ENCODE measurements at places on chromosomes 2 and 18.

DNA sequence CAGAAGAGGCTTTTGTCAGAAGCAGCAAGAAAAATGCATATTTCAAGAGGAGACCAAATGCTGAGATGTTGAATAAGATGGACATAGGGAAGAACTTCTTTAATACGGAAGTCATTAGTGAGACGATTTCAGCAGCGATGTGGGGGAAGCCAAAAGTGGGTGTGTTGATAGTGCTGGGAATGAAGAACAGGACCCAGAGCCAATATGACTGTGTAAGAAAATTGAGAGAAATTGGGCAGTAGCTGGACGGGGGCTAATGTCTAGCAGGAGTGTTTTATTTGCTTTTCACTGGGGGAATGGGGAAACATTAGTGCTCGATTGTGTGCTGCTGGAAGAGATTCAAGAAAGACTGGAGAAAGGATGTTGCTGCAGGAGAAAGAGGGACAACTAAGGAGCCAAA is 788.7 kb upstream of the KLHL29 start:
- DNase-seq, result no peak

GRCh38 chr18:21314724-21315123 is 72.7 kb downstream of the GREB1L start:
- no peak for DNase-seq

- no peak for DNase-seq
These were observed 58.8 kb upstream of the LRRTM1 start for GRCh38 chr2:80363330-80363729.

DNA sequence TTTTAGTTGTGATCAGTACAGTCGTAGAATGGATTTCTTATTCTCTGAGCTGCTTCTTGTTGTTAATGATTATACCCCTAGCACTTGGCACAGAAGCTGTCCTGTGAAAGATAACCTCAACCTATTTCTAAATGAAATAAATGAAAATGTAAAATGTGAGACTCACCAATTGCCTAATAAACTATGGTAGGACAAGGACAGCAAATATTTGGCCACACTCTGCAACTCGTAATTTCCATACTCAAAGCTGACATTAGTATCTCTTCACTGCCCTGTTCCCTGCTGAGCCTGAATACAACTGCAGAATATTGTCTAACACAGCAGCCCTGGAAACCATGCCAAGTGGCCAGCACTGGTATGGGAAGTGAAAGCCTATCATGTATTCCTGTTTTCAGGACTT is 34.5 kb downstream of the TMEM182 start:
- no peak for DNase-seq

GRCh38 chr2:2831633-2832032 is 500.6 kb upstream of the MYT1L start:
- DNase-seq, result no peak

DNA sequence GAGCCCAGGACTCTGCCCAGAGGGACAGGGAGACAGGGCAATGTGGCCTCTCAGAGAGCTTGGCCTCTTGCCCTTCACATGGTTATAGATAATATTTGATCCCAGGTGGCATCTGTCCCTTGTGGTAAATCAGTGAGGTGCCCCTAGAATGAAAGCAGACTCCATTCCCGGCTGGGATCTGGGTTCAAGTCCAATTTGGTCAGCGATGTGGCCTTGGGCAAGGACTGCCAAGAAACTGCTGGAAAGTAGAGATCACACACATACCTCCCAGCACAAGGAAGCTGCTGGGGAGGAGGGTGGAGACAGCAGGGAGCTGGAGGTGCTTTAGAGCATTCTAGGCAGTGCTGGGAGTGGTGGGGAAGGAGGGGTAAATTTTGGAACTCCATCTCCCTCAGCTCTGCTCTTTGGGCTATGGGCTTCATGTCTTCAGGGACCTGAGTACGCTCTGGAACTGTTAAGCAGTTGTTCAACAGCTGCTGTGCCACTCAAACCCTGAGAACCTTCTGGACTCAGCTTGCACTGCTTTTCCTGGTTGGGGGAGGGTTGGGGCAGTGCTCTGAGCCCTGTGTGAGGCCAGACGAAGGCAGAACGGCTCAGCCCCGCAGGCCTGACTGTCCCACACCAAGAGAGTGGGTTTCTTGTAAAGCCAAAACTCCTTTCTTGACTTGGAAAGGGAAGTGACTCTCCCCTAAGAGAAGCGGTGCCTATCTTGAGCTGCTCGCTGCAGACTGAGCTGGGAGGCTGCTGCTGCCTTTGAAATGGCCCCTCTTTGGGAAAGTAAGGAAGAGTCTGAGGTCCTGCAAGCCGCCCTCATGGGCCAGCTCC is 23.0 kb downstream of the INPP5D start:
- no peak for DNase-seq

DNA sequence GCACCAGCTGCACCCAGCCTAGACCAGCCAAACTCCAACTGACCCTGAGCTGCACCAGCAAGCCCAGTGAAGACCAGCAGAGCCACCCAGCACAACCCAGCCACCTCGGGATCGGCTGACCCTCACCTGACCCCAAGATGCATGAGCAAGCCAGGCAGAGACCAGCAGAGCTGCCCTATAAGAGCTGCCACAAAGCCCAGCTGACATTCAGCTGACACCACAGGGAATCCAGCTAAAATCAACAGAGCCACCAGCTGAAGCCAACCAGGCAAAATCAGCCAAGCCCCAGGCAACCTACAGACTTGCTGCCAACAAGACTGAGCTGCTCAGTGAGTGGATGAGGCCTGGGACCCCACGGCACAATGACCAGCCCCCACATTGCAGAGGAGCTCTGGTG is 54.6 kb downstream of the CYP27C1 start:
- no peak for DNase-seq

DNA sequence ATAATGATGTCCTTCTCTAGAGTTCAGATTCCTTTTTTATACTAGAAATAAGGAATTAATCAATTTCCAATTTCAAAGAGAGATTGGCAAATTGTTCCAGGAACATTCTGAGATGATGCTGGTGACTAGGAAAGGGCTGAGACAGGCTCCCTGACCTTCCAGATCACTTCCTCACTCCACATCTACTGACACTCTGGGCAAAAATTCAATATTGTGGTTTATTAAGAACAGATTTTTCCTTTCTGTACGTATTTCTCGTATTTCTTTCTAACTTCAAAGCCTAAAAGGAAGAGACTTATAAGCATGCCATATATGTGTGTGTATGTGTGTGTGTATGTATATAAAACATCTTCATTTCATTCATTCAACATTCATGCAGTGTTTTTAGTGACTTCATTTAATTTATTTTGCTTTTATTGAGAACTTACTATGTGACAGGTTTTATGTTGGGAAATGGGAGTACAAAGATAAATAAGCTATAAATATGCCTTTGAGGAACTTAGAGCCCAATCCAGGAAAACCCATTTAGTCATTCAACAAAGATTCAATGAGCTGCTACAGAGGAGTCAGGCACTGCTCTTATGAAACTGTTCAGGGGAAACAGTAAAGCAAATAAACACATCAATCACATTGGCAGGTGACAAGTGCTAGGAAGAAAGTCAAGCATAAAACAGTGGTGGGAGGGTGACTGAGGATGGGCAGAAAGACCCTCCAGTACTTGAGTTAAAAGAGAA is 137.9 kb downstream of the RDH14 start:
- DNase-seq, result no peak

DNA sequence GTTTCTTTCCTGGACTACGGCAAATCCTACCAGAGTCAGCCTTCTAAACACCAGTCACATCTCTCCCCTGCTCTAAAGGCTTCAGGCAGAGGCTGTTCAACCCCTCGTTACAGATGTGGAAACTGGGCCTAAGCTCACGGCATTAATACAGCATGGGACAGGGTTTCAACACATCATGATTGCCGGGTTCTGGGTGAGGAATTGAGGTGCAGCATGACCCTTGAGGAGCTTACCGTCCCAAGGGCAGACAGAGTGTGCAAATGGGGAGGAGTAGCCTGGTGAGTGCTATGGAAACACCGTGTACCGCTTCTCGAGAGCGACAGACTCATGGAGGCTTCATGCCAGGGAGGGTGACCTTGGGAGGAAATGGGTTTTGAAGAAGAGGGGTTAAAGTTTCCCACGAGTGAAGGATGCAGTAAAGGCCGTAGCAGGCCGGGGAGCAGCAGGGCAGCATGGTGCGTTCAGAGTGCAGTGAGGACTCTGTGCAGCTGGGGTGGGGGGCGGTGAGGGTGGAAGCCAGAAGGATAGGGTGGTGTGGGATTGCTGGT is 51.1 kb downstream of the TGOLN2 start:
- no peak for DNase-seq

DNA sequence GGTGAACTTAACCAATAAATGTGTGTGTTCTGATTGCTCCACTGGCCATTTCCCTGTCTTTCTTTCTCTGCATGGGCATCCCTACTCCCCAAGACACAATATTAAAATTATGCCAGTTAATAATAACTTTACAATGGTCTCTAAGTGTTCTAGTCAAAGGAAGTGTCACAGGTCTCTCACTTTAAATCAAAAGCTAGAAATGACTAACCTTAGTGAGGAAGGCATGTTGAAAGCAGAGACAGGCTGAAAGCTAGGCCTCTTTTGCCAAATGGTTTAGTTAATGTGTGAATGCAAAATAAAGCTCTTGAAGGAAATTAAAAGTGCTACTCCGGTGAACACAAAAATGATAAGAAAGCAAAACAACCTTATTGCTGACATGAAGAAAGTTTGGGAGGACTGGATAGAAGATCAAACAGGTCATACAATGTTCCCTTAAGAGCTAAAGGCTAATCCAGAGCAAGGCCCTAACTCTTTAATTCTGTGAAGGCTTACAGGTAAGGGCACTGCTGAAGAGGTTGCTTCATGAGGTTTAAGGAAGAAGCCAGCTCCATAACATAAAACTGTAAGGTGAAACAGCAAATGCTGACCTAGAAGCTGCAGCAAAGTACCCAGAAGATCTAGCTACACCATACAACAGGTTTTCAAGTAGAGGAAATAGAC is 44.0 kb upstream of the ARHGAP15 start:
- DNase-seq, result no peak

- no peak for DNase-seq
These were observed 175.6 kb upstream of the SKOR2 start for GRCh38 chr18:47427072-47427471.

DNA sequence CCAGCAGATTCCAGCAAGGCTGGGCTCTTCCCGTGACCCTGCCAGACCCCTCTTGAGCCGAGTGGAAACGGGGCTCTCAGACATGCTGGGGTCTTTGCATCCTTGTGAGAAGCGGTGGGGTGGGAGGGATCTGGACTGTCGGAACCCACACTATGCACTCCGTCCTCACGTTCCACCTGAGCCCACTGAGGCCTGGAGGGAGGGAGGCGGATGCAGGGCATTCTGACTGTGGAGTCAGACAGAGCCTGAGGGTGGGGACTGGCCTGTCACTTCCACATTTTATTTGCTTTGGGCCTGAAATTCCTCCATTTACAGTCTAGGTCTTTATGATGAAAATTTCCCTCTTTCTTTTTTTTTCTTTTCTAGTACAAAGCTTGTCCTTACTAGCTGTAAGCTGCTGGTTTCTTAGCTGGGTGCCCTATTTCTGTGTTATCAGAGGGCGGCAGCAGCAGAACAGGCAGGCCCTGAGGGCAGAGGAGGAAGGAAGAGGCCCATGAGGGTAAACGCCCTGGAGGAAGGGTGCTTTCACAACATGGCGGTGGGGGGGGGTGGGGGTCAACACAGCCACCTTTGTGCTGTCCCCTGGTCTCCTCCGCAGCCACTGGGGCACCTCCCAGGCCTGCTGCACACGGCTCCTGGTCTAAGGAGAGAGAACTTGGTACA is 373.5 kb upstream of the MYT1L start:
- no peak for DNase-seq

DNA sequence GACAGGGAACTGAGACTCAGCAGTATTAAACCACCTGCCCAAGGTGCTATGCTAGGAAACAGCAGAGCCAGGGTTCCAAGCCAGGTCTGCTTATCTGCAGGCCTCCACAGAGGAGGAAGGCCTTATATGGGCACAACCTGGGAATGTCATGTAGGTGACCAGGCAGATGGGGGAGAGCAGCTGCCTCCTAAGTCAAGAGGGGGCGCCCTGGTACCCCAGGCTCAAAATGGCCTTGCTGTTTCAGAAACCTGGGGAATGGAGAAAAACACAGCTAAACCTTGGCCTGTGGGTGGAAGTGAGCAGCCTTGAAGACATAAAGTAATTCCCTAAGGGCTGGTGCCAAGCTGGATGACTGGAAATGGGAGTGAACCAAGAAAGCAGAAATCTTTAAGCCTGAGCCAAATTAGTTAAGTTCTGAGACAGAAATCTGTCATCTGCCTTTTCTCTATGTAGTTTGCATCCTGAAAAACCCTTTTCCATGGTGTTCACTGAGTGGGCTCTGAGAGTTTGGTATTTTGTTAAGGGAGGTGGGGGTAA is 79.1 kb downstream of the MAPK4 start:
- no peak for DNase-seq

GRCh38 chr2:31889044-31889443 is 121.8 kb downstream of the MEMO1 start:
- DNase-seq, result no peak

- DNase-seq, result no peak
These were observed 80.8 kb downstream of the NXPH2 start for GRCh38 chr2:138699421-138699820.

- DNase-seq, result peak; percentile 77
These were observed 32.6 kb upstream of the SPAG16 start for GRCh38 chr2:213251618-213252017.

GRCh38 chr18:76394780-76395476 is 100.1 kb downstream of the ZNF516 start:
- no peak for DNase-seq

GRCh38 chr2:40004336-40004735 is 225.3 kb upstream of the THUMPD2 start:
- no peak for DNase-seq

DNA sequence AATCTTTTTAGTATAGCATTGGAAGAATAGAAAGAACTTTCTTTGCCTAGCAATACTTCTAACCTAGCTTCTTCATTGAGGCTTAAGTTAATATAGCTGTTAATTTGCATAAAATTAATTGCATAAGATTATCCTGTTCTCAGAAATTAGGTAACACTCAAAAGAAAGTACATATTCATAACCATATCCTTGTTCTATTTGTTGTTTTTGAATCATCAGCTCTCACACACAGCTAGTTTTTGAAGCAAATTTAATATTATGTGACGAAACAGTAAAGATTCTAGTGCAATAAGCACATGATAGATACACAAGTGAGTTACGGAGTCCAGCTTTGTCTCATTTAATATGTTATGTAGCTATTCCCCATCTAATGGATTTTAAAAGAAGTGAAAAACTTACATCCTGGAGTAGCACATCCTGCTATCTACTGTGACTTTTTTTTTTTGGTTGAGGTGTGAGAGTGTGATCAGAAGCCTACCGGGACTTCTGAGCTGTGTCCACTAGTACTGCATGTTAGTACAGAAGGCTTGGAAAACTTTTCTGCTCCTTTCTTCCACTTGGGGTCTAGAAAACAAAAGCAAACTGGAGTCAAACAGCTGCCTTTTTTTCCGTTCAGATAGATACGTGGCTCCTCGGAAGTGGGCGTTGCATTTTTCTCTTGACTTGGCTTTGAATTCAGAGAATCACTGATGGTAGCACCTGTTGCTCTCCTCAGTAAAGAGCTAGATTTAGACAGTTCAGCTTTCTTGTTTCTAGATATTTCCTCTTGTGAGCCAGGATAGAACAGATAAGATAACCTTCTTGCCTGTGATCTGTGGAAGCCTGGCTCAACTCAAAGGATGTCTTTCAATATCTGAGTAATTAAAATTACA is 27.2 kb downstream of the KDM3A start:
- no peak for DNase-seq

- DNase-seq, result no peak
These were observed 1613.3 kb upstream of the PIK3C3 start for GRCh38 chr18:40341701-40342100.

GRCh38 chr2:147198651-147199171 is 646.1 kb upstream of the ACVR2A start:
- DNase-seq, result no peak
